ENCODE measurements at places on chromosomes 6 and 20. TPM values are rescaled to one million over a fixed set of nuclear protein-coding genes. Genes with fewer than 3 reads are reported as not detected.

Gene CST3
- total RNA-seq: 196 TPM

Gene HAO1
- not detected for total RNA-seq

Gene ACSS1
- total RNA-seq: 4.9 TPM

Gene EMILIN3
- not detected for total RNA-seq

DNA sequence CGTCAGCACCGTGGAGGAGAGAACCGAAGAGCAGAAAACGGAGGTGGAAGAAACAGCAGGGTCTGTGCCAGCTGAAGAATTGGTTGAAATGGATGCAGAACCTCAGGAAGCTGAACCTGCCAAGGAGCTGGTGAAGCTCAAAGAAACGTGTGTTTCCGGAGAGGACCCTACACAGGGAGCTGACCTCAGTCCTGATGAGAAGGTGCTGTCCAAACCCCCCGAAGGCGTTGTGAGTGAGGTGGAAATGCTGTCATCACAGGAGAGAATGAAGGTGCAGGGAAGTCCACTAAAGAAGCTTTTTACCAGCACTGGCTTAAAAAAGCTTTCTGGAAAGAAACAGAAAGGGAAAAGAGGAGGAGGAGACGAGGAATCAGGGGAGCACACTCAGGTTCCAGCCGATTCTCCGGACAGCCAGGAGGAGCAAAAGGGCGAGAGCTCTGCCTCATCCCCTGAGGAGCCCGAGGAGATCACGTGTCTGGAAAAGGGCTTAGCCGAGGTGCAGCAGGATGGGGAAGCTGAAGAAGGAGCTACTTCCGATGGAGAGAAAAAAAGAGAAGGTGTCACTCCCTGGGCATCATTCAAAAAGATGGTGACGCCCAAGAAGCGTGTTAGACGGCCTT, 41.6 kb downstream of the ZBTB2 start:
- no peak for DNase-seq

DNA sequence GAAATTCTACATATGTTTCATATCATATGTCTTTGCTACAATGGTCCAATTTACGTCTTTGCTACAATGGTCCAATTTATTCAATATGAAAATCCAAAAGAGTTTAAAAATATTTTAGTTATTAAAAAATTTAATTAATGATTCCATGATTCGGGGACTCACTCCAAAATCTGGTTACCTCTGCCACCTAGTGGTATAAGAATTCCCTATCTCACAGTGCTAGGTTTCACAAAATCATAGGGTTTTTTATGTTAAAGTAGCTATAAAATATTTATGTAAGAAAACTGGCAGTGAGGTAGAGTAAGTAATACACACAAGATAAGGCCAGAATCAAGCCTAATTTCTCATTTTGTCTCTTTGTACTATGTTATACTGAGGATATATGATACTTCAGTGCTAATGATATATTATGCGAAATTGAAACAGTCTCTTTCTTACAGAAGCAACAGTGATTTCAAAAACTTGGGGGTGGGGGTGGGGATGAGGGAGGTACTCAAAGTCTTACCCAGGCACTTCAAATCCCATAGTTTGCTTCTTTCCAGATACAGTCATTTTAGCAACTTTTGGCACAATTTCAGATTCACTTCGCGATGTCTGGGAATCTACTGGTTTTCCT, 52.3 kb downstream of the HBS1L start:
- DNase-seq: no peak

DNA sequence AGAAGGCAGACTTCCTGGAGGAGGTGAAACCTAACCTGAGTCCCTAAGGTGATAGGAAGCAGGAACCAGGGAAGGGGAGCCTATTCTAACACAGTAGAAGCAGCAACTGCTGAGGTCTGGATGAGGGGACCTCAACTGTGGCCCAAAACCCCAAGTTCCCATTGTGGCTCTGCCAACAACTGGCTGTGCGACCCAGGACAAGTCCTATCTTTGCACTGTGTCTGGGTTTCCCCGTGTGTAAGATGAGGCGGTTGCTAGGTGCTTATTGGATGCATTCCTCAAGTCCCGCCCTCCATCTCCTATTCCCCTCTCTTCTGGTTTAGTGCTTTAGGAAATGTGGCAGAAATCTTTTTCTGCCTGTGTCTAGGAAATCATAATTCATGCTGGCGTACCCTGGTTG, 52.2 kb upstream of the TTPAL start:
- DNase-seq: no peak

GRCh38 chr20:37223053-37223452, 38.6 kb downstream of the GHRH start:
- no peak for DNase-seq

DNA sequence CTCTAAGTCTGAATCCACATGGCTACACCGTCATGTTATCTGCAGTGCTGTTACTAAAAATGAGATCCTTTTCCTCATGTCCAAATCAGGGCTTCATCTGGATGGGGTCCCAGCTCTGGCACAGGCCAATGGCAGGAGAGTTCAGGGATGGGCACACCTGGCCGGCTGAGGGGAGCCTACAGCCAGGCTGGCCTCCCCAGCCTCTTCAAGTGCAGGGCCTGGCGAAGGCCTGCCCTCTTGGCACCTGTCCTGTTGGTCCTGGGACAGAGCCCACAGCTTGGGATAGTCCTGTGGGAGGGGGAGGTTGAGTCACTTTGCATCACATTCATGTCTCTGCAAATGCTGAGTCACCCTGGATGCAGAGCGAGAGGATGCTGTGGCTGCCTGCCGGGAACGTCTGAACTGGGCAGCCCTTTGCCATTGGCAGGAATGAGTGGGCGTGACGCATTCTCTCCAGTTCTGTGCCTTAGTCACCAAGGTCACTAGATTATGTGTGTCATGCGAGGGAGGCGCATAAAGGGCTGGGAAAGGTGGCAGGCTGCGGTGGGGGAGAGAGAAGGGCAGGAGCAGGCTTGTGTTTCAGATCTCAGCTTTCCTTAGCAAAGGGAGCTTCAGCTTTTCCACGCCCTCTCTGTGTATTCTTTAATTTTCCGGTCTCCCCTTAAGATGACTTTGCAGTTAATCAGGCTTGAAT, 223.2 kb upstream of the ECI2 start:
- DNase-seq: peak; percentile 97

- DNase-seq: no peak
These were observed 14.9 kb downstream of the DYNLT1 start for GRCh38 chr6:158629367-158630221.

DNA sequence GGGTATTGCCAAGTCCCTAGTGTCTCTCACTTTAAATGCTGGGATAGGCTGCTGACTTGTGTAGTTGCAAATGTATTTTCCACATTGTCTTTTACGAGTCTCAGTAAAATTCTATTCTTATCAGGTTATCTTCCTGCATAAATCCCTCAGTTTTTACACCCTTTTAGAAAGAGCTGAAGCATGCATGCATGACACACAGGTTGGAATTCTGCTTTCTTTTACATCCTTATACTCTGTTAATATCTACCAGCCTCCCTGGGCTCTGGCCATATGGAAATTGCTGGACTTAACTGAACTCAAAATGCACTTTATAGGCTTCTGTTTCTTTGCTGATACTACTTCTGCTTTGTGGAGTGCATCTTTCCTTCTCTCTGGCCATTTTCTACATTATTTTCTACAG, 477.4 kb downstream of the FRK start:
- no peak for DNase-seq

Data from SJSA1 (cell line).